ENCODE measurements at places on chromosomes 2 and 18.
A peak's percentile ranks its signal among the peaks of the same experiment; 100 is the strongest.

- DNase-seq: no peak
Observed at GRCh38 chr2:117555965-117556364, 258.5 kb upstream of the DDX18 start.

DNA sequence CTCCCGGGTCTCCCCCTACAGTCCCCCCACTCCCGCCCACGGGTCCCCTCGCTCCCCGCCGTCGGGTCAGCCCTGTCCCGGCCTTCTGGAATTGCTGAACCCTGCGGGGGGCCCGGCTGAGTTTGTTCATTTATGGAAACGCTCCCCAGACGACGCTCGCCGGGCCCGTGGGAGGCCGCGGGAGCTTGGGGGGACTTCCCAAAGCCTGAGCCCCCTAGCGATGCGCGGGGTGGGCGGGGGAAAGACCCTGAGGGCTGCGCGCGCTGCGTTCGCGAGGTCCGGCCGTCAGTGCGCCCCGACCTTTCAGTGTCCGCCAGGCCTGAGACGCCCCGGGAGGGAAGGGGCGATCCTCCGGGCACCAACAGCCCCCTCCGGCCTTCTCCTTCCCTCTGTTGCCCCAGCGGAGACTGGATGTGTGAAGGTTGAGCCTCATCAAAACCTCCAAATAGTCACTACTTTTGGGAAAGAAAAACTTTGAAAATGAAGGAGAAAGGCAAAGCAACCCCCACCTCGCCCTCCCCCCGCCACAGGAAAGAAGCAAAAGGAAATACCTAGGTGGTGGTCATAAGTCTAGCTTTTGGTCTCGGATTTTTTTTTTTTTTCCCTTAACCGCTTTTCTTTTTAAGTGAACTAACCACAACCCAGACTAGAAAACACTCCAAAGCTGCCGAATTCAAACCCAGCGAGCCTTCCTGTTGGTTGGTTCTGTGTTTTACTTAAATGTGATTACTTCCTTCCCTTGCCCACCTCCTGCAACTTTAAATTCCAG is 509 bp upstream of the CYS1 start:
- no peak for DNase-seq

GRCh38 chr18:12278741-12279682 is 24.9 kb downstream of the CIDEA start:
- peak; percentile 47 for DNase-seq

- no peak for DNase-seq
Observed at GRCh38 chr2:217223222-217223930, 363.5 kb upstream of the TNP1 start.

- DNase-seq: no peak
Observed at GRCh38 chr18:24613896-24614640, 153.6 kb downstream of the HRH4 start.

GRCh38 chr2:54360055-54360792 is 95.9 kb upstream of the SPTBN1 start:
- no peak for DNase-seq

GRCh38 chr2:157497638-157498314 is 53.9 kb upstream of the CYTIP start:
- no peak for DNase-seq

DNA sequence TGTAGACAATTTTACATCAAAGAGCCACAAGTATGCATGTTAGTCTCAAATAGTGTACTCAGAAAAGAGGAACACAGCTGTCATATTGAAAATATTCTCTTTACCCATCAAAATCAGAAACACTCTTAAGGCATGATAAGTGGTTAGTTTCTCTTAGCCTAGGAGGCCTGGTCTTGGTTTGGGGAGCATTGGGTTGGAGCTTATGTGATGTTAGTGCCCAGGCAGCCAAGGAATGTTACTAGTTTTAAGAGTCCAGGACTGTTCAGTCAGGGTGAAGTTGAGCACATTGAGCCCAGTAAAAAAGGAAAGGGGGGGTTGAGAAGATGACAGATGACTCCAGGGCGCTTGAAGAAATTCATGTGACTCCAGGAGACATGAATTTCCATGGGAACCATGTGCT is 340.6 kb downstream of the HRH4 start:
- no peak for DNase-seq

- no peak for DNase-seq
Observed at GRCh38 chr2:218005486-218005885, 2.7 kb upstream of the TNS1 start.

DNA sequence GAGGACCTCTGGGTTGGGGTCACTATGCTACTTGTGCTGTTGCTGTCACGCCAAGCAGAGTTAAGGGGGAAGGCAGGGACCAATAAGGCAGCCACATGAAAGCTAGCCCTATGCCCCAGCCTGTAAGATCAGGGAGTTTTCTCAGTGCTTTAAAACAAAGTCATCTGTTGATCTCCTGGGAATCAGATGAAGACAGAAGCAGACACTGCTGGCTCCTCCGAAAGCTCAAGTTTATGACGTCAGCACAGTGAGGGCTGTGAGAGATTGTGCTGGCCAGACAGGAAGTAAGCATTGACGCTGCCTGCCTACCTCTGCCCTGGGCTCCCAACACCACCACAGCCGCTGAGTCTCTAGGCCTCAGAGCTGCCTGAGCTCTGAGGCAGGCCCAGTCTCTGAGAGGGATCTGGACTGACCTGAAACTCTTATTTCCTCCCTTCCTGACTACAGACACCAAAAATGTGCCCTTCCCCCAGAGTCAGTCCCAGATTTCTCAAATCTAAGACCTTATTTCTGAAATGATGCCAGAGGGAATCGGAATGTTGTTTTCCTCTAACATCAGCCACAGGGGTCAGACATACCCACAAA is 118.1 kb upstream of the EPAS1 start:
- DNase-seq: no peak
